ENCODE measurements at places on chromosomes 7 and 10. TPM values are rescaled to one million over a fixed set of nuclear protein-coding genes. Genes with fewer than 3 reads are reported as not detected.

Gene AKR1B1
- 147 TPM for total RNA-seq

Gene ATOH7
- not detected for total RNA-seq

Gene DENND11
- total RNA-seq, result 4.2 TPM

Gene BAIAP2L1
- total RNA-seq, result 10.2 TPM

Gene OPN1SW
- total RNA-seq, result not detected

Gene ANXA8L1
- 10.3 TPM for total RNA-seq

Gene LRRC61
- total RNA-seq, result 2.3 TPM
